A673 (cell line): ENCODE measurements at places on chromosomes 5 and 9.

- DNase-seq, result no peak
Measured at GRCh38 chr5:166795756-166796155, 1495.7 kb upstream of the WWC1 start.

DNA sequence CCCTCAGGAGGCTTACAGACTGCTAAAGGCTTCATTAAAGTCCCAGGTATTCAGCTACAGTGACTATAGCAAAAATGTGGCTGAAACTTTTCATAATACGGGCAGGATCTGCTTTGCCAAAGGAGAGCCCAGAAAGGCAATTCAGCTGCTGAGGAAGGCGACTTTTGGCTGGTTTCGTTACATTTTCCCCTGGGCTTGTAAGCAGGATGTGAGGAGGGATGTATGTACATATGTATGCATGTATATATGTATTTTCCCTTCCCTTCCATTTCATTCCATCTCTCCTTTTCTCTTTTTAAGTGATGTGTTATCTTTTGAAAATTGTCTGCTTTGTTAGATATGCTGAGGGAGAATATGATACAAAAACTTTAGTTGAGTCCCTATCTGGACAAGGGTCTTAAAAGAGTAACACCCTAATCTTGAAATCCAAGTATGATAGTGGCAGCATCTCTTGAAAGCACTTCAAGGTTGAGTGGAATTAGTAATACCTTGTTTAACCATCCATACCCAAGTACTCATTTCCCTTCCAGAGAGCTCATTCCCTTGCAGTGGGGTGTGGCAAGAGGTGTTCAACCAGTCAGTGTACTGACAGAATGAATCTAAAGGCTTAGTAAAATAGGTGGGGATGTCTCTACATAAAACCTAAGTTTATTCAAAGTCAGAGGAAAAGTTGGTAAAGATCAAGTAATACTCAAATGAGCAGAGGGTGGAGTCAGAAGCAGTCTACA, 28.7 kb downstream of the RAD1 start:
- no peak for DNase-seq

DNA sequence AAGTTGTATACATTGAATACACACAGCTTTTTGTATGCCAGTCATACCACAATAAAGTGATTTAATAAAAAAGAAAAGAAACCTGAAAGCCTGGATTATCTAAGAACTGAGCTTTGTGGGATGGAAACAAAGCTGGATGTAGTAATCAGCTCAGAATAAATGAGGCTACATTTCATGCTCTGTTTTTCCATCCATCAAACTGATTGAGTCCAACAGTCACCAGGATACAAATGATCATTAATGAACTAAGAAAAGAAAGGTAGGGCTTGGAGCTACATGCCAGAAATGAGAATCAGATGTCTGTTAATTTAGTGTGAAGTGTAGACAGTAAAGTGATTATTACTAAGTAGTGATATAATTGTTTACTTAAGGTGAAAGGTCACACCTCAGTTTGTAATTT, 109.8 kb upstream of the TARS1 start:
- DNase-seq, result no peak

- no peak for DNase-seq
Measured at GRCh38 chr5:122439645-122440044, 127.6 kb downstream of the SNCAIP start.
